A673 (cell line): ENCODE measurements at places on chromosomes 11 and 22.

GRCh38 chr11:121351083-121351630, 58.6 kb downstream of the SC5D start:
- no peak for DNase-seq

- no peak for DNase-seq
Measured at GRCh38 chr11:121163658-121164308, 62.7 kb downstream of the TECTA start.

DNA sequence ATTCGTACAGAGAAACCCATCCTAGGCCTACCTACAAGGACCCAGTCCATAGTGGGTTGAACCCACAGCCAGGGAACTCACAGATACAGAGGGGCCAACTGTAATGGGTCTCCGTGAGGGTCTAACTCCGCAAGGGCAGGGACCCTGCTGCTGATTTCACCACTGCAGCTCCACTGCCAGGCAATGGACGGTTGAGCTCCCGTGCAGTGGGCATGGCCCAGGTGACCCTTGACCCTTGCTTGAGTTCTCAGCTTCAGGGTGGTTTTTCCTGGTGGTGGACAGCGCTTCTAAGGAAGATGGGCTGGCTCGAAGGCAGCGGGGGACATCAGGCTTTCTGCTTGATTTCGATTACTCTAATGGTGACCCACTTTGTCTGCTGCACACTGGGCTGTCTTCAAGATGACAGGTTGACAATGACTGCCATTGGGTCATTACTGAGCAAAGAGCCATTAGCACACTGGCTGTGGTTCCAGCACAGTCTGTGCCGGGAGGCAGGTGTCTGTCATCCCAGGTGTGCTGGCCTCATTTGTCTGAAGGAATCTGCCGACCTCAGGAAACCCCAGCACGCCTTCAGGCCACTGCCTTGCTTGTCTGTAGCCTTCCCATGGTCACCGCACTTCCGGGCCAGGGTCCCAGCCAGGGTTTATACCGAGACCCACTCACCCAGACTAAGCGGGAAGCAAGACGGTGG, 3.7 kb upstream of the GAL start:
- no peak for DNase-seq

- DNase-seq, result no peak
Measured at GRCh38 chr11:111177037-111177871, 68.3 kb upstream of the POU2AF2 start.

- DNase-seq, result peak; percentile 68
Measured at GRCh38 chr11:11931461-11932055, 76.9 kb downstream of the DKK3 start.

DNA sequence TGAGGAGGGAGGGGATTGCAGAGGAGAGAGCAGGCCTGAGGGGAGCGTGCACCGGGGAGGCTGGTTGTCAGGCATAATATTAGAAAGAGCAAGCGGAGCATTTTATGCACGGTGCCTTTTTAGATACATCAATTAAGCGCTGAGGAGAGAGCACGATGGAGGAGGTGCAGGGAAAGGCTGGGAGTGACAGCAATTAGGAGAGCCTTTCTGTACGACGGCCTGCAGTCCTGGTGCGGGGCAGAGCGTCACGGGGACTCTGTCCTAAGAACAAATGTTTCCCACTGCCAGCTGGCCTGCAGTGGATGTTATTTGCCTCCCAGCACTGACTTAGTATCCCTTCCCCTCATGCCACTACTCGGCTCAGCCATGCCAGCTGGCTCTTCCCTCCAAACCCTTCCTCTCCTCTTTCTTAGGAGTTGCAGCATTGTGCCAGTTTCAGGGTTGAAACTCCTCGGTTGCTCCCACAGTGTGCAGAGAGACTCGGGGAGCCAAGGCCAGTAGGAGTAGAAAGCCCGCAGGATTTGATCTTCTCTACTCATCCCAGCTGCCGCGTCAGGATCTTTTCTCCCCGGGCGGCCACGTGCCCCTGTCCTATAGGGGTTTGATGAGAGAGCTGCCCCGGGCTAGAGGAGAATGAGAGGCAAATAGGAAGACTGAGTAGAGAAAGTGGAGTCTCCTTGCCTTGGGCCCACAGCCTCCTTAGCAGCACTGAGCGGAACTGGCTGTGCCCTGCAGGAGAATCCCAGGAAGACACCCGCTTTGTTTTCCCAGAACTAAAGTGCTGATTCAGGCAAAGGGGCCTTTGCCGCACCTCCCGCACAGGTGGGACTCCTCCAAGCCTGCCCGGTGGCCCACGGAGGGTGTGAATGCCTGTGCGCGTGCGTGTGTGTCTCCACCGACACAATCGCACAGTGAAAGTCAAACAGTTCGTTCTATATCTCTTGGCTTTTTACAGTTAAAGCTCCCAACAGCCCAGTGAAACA, 875.3 kb downstream of the NTM start:
- DNase-seq, result no peak

- no peak for DNase-seq
Measured at GRCh38 chr11:117563556-117563955, 233.5 kb downstream of the DSCAML1 start.

DNA sequence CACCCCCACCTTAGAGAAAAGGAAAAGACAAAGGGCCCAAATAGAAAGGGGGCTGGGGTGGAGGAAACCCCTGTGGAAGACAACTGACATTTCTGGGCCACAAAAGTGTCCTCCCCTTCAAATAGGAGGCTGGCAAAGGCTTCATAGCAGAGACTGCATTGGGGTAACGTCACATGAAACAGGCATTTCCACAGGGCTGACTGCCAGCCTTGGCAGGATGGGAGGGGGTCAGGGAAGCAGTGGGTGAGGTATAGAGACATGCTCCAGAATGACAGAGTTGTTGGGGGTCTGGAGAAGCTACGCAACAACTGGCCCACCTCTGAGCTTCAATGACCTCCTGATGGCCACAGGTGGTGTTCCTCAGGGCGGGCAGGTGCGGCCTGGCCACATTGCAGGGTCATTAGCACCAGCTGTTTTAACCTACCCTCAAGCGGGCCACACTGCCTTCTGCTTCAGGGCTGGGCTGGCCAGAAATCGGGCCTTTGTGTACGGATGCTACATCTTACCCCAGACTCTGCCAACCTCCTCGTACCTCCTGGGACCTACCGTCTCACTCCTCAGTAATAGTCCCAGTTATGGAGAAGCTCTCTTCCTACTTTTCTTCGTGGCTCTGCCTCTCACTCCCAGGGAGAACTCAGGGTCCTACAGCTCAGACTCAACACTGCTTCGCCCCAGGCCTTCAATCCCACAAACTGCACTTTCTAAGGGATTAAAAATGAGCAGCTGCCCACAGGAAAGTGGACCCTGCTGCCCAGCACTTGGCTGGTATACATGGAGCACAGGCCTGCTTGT, 160.0 kb upstream of the NCAM1 start:
- DNase-seq, result no peak

DNA sequence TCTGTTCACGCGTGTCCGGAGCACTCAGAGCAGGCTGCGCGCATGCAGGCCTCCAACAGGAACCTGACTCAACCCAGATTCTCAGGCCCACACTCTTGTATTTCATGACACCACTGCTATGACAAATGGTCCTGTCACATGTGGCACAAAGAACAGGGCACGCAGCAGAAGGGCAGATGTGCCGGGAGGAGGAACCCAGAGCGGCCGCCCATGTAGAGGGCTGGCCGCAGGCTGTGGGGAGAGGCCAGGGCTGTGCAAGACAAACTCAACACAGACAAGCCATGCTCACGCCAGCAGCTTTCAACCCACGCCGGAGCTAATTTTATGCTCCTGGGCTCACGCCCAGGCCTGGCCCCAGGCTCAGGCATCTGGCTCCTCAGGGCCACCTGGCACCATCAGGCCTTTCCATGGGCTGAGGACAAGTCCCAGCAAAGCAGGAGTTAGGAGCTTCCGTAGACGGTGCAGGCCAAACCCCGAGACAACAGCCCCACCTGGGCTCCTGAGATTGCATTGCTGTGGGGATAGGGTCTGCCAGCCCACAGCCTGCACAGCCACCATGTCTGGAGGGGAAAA, 40.0 kb downstream of the DUSP8 start:
- DNase-seq, result no peak

DNA sequence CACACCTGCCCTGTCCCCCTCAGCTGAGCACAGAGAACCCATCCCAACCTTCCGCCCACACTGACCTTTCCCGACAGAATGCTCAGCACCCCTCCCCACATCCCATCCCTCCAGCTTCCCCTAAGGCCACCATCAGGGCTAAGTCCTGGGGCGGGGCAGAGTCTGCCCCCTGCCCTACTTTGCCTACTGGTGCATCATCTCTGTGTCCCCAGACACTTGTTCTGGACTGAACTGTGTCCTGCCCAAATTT, 109.8 kb downstream of the CTTN start:
- no peak for DNase-seq

DNA sequence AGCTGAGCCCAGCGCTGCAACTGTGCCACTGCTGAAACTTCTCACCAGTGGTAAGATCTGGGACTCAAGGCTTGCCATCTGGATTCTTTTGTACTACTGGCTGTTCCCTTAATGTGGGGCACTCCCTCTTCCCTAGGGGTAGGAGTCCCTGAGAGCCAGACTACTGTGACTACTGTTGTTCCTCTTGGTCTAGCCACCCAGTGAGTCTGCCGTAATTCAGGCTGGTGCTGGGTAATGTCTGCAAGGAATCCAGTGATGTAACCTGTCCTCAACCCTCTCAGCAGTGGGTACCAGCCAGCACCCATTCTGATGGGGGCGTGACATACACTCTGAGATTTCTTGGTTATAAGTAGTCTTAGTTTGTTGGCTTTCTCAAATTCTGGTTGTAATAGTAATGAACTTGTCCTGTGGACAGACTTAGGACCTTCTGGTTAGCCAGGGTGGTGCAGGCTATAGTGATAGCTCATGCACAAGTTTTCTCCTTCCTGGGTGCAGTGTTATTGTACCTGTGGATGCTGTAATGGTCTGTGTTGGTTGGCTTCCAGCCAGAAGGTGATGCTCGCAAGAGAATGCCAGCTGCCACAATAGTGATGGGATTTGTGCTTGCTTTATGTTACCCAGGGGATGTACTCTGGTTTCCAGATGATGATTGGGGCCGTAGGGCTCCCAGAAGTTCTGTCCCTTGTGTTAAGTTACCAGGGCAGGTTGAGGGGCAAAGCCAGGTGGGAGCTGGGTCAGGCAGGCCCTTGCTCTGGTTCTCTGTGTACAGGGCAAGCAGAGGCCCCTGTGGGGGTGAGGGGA, 65.5 kb downstream of the ARHGAP42 start:
- DNase-seq, result no peak

GRCh38 chr22:43185860-43186261, 1.1 kb downstream of the TTLL12 start:
- DNase-seq, result peak; percentile 62

DNA sequence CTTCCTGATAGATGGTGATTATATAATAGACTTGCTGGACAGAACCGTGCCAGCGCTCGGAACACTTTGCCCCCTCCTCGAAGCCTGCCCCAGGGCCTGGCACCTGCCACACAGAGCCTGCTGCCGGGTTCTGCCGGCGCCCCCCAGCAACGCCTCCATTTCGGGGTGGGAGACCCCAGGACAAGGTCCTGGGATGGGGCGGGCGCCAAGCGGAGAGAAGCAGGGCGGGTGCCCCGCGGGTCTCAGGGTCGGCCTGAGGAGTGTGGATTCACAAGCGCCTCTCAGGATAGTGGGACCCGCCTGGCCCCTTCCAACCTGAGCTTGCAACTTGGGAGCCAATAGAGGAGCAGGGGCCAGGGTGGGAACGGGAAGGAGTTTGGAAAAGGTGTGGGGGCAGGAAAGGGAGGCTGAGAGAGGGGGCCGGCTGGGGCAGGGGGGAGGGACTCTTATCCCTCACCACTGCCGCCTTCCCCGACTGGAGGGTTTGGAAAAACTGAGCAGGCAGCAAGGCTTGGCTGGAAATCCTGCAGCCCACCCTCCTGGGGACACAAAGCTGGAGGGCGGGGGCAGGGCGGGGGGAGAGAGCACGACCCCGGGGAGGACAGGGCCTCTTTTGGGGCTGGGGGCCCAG, 3.3 kb upstream of the BCL9L start:
- peak; percentile 88 for DNase-seq

DNA sequence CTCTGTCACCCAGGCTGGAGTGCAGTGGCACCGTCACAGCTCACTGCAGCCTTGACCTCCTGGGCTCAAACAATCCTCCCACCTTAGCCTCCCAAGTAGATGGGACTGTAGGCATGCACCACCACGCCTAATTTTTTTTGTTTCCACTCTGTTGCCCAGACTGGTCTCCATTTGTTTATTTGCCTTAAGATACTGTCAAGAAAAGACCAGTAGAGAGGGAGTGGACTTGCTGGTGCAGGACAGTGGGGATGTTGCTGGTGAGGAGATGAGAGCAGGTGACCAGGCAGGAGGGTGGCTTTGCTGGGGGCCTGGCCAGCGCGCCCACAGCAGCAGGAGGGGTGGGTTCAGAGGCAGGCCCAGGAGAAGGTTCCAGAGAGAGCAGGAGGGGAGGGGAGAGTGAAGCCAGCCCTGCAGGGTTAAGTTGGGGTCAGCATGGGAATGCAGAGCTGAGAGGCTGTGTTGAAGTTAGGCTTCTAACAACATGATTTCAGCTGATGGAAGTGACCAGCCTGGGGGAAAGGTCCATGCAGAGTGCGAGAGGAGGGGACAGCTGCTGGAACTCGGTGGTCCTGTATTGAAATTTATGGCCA, 35.8 kb downstream of the NADSYN1 start:
- DNase-seq, result no peak

- DNase-seq, result no peak
Measured at GRCh38 chr22:30574997-30575671, 669 bp upstream of the GAL3ST1 start.

DNA sequence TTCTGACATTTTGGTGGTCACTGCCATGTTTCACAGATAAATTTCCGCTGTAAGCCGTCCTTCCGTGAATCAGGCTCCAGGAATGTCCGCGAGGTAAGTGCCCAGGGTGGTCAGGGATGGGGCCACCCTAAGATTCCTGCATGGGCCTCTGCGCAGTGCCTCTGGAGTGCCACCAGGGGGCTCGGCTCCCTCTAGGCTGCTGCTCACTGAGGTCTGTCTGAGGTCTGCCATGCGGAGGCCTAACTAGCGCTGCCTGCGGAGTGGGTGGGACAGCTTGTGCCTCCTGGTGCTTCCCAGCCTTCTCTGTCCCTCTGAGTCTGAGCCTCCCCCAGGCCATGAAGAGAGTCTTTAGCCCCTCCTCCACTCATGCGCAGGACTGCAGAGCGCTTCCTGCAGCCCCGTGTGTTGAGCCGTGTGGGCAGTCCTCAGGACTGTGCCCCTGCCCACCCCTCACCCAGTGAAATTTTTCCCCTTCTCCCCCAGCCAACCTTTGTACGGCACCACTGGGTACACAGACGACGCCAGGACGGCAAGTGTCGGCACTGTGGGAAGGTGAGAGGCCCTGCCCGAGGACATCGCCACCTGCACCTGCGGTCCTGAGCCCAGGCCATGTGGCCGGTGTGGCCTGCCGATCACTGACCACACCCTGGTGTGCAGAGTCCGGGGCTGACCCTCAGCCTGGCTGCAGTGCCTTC, 11.9 kb upstream of the MDK start:
- peak; percentile 96 for DNase-seq
